ENCODE measurements at places on chromosomes 16 and 17.

- no peak for DNase-seq
These were observed 64.8 kb upstream of the MRC2 start for GRCh38 chr17:62562656-62563055.

DNA sequence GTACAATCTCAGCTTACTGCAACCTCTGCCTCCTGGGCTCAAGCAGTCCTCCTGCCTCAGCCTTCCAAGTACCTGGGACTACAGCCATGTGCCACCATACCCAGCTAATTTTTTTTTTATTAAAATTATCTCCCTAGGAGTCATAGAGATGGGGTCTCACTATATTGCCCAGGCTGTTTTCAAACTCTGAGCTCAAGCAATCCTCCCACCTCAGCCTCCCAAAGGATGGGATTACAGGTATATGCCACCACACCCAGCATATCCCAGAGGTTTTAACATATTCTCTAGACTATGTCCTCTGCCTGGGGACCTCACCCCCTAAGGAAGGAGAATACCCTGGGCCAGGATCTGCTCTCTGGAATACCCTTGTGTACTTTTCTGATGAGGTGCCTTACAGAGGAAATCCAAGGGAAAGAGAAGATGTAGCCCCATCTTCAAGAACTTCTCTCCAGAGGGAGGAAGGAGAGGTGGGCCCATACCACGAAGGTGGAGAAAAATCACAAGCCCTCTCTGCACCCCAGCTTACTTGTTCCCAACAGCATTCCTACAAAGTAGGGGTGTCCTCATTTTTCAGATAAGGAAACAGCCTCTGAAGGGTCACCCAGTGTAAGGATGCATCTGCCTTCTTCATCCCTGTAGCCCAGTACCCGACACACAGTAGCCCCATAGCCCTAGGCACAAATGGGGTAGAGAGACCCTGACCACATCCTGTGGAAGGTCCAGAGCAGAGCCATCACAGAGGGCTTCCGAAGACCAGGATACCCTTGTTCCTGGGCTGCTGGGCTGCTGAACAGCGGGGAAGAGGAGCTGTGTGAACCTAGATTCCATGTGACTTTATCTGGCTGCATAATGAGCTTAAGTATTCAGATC is 151.6 kb downstream of the SOCS1 start:
- DNase-seq = no peak

- DNase-seq = no peak
These were observed 1.6 kb downstream of the MSRB1 start for GRCh38 chr16:1941162-1942046.

DNA sequence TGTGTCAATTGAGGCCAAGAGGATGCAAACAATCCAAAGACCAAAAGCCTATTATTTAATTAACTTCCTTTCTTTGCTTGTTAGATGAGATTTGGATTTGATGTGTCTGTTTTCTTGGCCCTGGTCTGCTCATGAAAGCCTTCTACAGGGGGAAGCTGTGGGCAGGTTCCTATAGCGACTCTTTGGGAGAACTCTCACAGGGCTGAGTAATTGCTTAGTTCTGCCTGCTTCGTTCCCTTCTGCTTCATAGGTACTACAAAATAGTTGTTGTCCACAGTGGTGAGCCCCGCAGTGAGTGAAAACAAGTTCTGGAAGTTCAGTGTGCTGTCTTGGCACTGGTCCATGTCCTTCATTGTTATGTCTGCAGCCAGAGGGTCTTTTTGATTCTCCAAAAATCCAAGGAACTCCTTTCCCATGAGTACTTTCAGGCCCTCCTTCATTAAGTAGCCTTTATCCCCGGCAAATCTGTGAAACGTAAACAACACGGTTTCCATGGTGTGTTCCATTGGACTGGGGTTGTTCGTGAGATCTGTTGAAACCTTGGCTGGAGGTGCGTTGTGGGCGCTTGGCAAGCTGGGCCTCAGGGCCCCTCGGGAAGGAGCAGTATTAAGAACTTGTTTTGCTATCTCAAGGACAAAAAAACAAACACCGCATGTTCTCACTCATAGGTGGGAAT is 30.0 kb upstream of the ANKRD40CL start:
- DNase-seq = no peak

GRCh38 chr17:35731917-35732805 is 722 bp downstream of the RASL10B start:
- no peak for DNase-seq

- no peak for DNase-seq
These were observed 80.4 kb downstream of the C16orf78 start for GRCh38 chr16:49453983-49454382.

GRCh38 chr16:17232487-17232886 is 238.3 kb downstream of the XYLT1 start:
- no peak for DNase-seq

- no peak for DNase-seq
These were observed 7.6 kb downstream of the TUFM start for GRCh38 chr16:28838558-28838918.

GRCh38 chr16:24504472-24505345 is 34.7 kb upstream of the RBBP6 start:
- no peak for DNase-seq

DNA sequence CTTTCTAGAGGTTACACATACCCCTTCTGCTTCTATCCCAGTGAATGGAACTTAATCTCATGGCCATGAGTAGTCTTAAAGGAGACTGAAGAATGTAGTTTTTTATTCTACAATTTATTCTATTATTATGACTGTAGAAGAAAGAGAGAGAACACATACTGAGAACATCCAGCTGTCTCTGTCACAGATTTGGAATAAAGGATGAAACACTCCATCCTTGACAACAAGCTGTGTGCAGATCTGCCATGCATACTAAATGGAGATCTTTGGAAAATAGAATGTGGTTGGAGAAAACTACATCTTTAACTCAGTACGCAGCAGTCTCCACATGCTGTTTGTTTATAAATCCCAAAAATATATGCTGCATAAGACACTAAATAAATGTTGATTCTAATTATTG is 54.1 kb upstream of the NUDT7 start:
- no peak for DNase-seq

- no peak for DNase-seq
These were observed 492.5 kb upstream of the SOX9 start for GRCh38 chr17:71628306-71628705.

GRCh38 chr17:12983991-12984884 is 33.6 kb downstream of the ELAC2 start:
- no peak for DNase-seq

- DNase-seq = no peak
These were observed 22.3 kb downstream of the RHBDL3 start for GRCh38 chr17:32287804-32288511.

DNA sequence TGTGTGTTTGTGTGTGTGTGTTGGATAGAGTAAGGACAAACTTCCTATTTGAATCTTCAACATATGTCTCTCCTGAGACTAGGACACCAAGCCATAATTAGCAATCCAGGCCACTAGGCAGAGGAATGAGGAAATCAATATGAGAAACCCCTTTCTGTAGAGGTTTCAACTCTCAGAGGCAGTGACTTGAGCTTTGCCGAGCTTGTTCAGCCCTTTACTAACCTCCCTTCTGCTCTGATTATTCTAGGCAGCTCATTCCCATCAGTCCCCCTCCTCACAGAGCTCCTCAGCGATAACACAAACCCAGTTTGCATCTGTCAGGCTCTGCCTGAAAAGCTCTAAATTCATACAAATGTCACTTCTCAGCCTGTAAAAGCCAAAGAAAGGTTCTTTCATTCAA is 1030.3 kb downstream of the CDH8 start:
- DNase-seq = no peak

GRCh38 chr16:61892531-61892930 is 143.7 kb downstream of the CDH8 start:
- no peak for DNase-seq

DNA sequence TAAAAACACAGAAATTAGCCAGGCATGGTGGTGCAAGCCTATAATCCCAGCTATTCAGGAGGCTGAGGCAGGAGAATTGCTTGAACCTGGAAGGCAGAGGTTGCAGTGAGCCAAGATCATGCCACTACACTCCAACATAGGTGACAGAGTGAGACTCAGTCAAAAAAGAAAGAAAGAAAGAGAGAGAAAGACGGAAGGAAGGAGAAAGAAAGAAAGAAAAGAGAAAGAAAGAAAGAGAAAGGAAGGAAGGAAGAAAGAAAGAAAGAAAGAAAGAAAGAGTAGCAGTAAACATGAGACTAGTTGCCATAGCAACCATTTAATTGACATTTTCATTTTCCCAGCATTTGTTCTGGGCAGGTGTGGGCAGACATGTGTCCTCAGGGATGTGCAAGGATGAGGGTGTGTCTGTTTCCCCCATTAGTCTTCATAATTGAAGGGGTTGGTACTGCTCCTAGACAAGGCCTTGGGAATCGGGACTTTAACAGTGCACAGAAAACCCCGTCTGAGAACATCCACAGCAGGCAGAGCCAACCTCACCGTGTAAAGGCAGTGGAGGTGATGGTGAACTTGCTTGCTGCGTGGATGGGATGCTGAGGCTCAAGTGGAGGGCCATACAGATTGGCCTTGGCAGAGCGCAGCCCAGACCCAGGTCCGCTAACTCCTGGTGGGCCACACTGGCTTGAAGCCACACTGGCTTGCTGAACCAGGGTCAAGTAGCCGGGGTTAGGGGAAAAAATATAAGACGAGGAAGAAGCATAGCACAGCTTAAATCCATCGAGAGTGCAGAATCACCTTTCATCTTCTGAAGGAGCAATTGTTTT is 35.2 kb upstream of the KIFC3 start:
- no peak for DNase-seq

DNA sequence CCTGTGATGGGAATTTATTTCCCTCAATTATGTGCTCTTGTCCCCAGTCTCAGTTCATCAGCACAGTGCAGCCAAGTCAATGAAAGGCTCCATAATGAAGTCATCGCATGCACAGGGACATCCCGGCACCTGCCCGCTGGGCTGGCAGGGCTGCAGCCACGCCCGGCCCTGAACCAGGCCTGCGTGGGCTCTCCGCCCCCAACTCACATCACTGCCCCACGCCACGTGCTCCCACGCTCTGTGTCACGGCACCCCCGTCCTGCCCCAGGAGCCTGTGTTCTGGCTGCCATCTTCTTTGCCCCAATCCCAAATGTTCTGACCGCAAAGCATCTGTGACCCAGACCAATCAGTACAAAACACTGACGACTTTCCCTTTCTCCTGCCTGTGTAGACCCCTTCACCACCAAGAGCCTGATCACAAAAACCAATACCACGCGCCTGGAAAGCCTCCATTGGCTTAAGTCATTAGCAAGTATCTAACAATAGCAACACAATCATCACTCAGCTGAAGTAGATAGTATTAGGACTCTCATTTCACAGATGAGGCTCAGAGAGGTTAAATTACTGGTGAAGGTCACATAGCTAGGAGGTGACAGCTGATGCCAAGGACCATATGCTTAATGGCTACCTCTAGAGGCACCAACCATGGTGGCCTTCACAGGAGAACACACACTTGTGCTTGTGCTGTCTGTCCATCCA is 202.5 kb downstream of the ZFHX3 start:
- DNase-seq = no peak

DNA sequence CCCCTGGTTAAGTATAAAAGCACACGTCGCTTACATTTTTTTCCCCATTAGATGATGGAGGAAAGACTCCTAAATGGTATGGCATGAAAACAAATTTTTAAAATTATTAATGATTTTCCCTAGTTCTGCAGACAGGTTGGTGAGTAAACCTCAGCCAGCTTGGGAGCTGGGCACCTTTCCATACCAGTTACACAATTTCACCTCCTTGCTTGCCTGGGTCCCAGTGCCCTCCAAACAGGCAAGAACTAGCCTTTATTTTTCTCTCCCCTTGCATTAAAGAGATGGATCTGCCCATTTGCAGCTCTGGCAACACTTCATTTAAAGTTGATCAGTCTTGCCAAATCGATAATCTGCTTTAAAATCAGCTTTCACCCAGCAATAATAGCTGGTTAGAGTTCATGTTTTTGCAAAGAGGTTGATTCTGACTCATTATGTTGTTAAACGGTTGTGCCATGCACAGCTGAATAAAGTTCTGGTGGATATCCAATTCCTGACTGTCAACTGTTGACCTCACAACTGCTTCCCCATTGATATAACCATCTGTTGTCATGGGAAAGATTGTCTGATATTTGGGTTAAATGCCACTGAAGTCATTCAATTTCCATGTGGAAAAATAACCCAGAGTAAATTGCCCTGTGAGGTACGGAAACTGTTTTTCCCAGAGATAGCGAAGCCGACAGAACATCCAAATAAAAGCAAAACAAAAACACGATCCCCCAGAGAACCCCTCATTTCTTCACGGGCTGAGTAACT is 1.3 kb downstream of the C17orf58 start:
- no peak for DNase-seq

- DNase-seq = no peak
These were observed 62.6 kb upstream of the TEKT1 start for GRCh38 chr17:6894206-6894528.

GRCh38 chr17:19537111-19537510 is 3.5 kb downstream of the SLC47A1 start:
- no peak for DNase-seq

- no peak for DNase-seq
These were observed 11.1 kb downstream of the TAOK1 start for GRCh38 chr17:29401258-29401657.

- DNase-seq = no peak
These were observed 78.9 kb upstream of the FBXO47 start for GRCh38 chr17:39045948-39046679.

DNA sequence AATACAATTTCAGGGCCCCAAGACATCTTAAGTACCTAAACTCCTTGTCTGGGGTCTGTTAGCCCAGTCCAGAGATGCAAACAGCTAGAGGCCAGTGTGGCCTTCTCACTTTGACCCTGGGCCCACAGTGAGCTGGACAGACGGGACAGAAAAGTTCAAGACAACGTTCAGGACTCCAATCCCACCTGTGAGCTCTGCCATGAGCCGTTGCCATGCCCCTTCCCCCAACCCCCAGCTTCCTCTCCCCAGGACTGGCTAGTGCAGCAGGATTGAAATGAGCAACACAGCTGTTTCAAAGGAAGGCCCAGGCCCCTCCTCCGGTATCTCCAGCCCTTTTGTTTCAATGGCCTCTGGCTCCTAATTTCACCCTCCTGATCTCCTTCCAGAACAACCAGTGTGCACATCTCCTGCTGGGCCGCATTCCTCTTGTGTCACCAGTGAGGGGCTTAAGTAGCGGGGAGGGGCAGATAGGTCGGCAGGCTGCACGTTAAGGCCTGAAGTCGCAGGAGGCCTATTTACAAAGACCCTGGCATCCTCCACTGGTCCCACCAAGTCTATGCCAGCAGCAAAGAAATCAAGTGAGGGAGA is 11.3 kb downstream of the AXIN2 start:
- DNase-seq = no peak

- peak; percentile 42 for DNase-seq
These were observed 1.1 kb upstream of the ZNF747 start for GRCh38 chr16:30535777-30536190.

GRCh38 chr17:76204277-76204676 is 36.0 kb downstream of the RNF157 start:
- no peak for DNase-seq

GRCh38 chr17:77768248-77768852 is 190.2 kb upstream of the TNRC6C start:
- DNase-seq = peak; percentile 43

- no peak for DNase-seq
These were observed 170.4 kb downstream of the ZFHX3 start for GRCh38 chr16:72877374-72878028.
